NCI-H2171 (cell line): ENCODE measurements at places on chromosomes 3 and 15.

GRCh38 chr3:158165730-158166129 is 55.8 kb downstream of the RSRC1 start:
- no peak for DNase-seq

DNA sequence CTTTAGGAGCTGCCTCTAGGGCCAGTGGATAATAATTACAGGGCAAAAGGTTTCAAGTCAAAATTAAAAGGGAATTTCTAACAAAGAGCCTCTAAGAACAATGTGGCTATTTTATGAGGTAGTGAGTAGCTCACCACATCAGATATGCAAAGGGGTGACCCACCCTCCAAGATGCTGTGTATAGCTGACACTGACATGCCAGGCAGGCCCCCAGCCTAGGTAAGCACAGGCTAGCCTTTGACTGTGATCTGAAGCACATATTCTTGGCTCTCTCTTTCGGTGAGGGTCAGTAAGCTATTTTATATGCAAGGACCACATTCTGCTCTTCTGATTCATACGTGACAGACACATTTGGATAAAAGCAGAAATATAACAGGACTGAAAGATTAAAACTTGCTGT is 2.8 kb upstream of the THSD4 start:
- DNase-seq = no peak

GRCh38 chr3:22887664-22888291 is 315.3 kb upstream of the UBE2E2 start:
- no peak for DNase-seq

GRCh38 chr3:51384055-51384725 is 901 bp upstream of the MANF start:
- DNase-seq = no peak

DNA sequence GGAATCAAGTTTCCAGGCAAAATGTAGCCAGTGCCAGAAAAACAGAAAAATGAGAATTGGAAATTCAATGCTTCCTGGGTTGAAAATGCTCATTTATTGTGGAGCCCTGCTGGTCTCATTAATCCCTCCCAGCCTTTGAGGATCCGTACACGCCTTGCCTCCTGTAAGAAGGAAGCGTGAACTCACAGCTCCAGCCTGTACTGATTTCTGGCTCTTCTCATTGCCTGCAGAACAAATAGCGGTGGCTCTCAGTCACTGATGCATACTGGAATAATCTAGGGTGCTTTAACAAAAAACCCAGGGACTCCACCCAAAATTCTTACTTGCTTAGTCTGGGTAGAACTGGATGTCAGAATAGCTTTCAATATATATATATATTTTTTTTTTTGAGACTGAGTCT is 29.3 kb upstream of the SLC24A5 start:
- DNase-seq = no peak

- no peak for DNase-seq
Observed at GRCh38 chr3:130779031-130779430, 32.4 kb upstream of the PIK3R4 start.

GRCh38 chr15:100043068-100043641 is 298.6 kb downstream of the ADAMTS17 start:
- no peak for DNase-seq

- no peak for DNase-seq
Observed at GRCh38 chr3:183933160-183933559, 48.5 kb upstream of the PARL start.

GRCh38 chr3:58568572-58569286 is 8.5 kb downstream of the FAM107A start:
- DNase-seq = no peak
